Progenitor cell of endocrine pancreas (in vitro differentiated cells): ENCODE measurements at places on chromosomes 1 and 21. TPM values are rescaled to one million over a fixed set of nuclear protein-coding genes. Genes with fewer than 3 reads are reported as not detected.
A peak's percentile ranks its signal among the peaks of the same experiment; 100 is the strongest.

DNA sequence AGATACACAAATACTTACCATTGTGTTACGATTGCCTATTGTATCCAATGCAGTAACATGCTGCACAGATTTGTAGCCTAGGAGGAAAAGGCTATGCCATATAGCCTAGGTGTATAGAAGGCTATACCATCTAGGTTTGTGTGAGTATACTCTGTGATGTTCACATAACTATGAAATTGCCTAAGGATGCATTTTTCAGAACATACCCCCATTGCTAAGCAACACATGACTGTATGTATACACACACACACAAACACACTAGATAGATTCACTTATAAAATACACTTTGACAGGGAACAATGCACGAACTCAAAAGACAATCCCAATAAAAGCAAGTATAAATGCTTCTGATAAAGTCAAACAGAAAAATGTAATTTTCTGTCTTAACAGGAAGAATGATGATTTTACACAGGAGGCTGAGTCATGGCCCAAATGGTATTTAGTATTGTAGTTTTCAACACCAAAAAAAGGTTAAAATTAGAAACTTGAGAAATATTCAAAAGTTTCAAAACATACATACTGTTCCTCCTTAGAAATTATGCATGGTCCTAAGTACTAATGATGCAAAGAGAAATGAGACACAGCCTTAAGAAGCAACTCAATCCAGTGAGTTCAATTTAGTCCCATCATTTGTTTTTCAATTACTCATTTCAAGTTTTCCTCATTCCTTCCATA, 12.2 kb downstream of the FH start:
- peaks cover 6% of the 10 kb centered on the region for H3K36me3 ChIP-seq
- DNase-seq = no peak
- H3K4me1 ChIP-seq = no peaks in the 10 kb centered on the region
- H3K27me3 ChIP-seq = no peaks in the 10 kb centered on the region
- H3K27ac ChIP-seq = no peak overlapping the region
- no peak overlapping the region for H3K4me3 ChIP-seq

- DNase-seq = no peak
- H3K4me1 ChIP-seq = peaks cover 12% of the 10 kb centered on the region
- no peaks in the 10 kb centered on the region for H3K36me3 ChIP-seq
- H3K27me3 ChIP-seq = peaks cover 14% of the 10 kb centered on the region
- no peak overlapping the region for H3K4me3 ChIP-seq
These were observed 209.8 kb downstream of the DISC1 start for GRCh38 chr1:231836227-231836893.

GRCh38 chr1:208235982-208236761, 8.0 kb downstream of the PLXNA2 start:
- H3K4me1 ChIP-seq = peaks cover 80% of the 10 kb centered on the region
- no peak overlapping the region for H3K4me3 ChIP-seq
- DNase-seq = no peak
- H3K36me3 ChIP-seq = no peaks in the 10 kb centered on the region
- H3K27ac ChIP-seq = peak overlapping the region; percentile 67

Gene LCK
- total RNA-seq = 0.77 and 1.2 TPM in 2 replicates

DNA sequence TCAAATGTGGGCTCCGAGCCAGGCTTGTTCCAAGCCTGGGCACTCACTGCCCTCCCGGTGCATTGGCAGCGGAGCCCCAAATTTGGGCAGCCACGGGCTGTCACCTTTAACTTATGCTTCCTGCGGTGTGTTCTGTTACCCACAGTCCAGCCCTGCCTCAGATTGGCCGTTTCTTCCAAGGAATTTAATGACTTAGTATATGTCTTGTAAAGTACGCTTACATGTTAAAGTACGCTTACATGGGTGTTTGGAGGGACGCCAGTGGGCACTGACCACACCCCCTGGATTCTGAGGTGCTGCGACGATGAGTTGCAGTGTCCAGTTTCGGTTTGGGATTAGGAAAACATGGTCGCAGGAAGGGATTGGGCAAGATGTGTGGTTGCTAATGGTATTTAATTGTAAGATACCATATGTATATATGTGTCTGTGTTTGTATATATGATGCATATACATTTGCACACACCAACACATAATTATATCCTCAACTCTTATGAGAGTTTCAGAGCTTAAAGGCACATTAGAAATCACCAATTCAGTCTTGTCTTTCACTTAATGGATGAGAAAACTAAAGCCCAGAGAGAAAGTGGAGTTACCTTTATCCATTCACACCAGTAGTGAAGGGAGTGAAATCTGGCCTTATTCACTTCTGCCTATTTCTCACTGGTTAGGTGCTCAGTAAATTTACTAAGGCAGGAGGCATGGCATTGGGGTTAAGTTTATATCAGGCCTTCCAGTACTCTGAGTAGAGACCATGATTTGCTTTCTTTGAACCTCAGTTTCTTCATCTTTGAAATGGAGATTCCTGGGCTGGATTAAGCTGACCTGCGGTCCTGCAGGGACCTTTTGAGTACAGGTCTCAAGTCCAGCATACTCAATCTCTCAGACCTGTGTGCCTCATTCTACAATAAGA, 1.0 kb downstream of the SMYD2 start:
- peak overlapping the region; percentile 5 for H3K27ac ChIP-seq
- DNase-seq = no peak
- peaks cover 8% of the 10 kb centered on the region for H3K36me3 ChIP-seq

- H3K27ac ChIP-seq = no peak overlapping the region
- H3K36me3 ChIP-seq = no peaks in the 10 kb centered on the region
- peak overlapping the region; percentile 22 for H3K4me3 ChIP-seq
- peaks cover 10% of the 10 kb centered on the region for H3K4me1 ChIP-seq
These were observed 5.5 kb upstream of the FOXD2 start for GRCh38 chr1:47432071-47433036.
